ENCODE measurements at places on chromosomes 13 and 19.

GRCh38 chr19:41616792-41617621 is 9.9 kb downstream of the CEACAM4 start:
- DNase-seq = no peak

DNA sequence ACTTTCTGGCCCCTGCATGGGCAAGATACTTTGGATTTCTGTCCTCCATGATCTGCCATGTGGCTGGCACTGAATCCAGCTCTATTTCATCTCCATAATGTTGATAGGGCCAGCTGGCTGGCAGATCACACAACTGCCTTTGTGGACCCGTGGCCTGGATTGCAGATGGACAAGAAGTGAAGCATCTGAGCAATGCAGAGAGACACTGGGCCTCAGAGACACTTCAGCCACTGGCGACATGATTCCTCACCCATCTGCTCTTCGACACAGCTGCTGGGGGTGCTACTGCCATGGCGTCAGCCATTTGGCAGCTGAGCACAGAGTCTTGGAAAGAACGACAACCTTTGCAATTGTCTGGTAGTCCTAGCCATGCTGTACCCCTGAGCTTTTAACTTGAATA is 79.5 kb upstream of the MYO16 start:
- no peak for DNase-seq

GRCh38 chr13:20389696-20390525 is 135.7 kb downstream of the CRYL1 start:
- DNase-seq = no peak

DNA sequence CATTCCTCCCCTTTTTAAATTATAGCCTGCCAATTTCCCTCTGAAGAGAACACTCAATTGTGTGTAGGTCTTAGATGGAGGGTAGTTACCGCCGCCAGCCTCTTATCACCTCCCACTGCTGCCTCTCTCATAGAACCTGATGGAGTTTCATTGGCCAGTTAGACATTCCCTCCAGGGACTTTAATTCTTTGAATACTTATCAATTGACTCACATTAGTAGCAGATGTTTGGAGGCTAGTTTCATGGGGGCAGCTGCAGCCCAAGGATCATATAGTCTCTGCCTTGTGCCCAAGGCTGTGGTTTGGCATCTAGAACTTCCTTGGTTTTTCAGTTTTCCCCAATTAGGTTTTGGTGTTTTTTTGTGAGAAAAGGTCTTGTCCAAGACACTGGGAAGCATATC is 318.9 kb upstream of the HTR2A start:
- no peak for DNase-seq

DNA sequence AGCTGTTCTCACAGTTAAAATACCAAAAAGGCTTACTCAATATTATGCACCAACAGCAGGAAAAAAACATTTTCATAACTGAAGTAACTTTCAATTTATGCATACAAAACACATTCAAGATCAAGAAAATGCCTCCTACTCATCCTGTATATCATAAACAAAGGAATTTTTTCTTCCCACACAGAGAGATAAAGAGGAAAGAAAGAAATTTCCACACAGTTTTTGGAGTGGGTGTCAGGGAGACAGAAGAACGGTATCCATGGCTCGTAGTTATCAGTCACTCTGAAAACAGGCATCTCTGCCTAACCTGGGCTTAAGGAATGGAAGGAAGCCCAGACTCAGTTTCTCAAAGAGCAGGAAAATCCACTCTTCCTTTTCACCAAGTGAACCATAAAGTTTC is 92.4 kb upstream of the SIAH3 start:
- DNase-seq = no peak

DNA sequence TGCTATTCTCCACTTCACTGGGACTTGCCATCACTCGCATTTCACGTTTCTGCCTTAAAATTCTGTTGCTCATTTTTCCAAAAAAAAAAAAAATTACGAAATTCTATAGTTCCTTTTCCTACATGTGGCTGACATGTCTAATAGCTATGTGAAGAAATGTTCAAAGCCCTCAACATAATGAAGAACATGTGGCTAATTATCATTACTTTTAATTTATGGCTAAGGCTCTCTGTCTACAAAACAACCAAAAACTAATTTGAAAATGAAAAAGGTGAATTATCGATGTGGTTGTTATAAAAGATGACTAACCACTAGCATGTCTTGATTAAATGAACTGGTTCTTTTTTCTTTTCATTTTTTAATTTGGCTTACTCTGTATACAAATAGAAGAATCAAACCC is 940.0 kb downstream of the EFNB2 start:
- DNase-seq = no peak

Measured in anterior cingulate cortex (tissue), 58 donors.